ENCODE measurements at places on chromosomes 7 and 10.

GRCh38 chr10:104340111-104340526 is 1.9 kb upstream of the ITPRIP start:
- no peak for DNase-seq

GRCh38 chr7:28130277-28130676 is 50.3 kb downstream of the JAZF1 start:
- DNase-seq, result no peak

DNA sequence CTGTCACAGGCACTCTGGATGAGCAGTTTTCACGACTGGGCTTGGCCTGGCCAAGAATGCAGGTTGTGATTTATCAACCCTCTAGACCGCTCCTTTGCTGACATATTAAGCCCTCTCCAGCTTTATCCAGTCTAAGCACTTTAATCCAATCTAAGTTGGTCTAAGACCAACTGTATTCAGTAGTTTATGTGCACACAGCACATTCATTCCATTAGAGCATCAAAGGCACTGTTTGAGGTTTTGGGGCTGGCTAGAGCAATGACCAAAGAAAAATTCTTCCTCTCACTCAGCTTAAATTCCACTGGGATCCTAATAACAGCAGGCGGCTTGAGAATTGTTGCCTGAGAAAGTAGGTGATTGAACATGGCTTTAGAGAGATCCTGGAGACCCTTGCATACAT is 176.0 kb upstream of the INSYN2A start:
- no peak for DNase-seq

DNA sequence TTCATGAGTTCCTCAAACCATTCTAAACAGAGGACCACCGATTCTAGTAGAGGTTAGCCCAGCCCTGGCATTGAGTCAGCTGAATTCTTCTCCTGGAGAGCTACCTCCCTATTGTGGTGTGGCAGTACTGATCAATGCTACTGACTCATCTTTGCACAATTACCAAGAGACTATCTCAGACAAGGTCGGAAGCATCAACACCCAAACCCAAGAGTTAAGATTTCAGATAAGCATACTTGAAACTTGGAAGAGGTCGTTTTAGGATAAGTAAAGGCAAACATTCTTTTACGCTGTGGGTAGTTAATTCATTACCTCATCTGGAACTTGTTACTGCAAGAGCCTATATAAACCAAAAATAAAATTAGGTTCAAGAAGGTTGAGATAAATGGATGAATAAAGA is 154.6 kb upstream of the NRBF2 start:
- DNase-seq, result no peak

DNA sequence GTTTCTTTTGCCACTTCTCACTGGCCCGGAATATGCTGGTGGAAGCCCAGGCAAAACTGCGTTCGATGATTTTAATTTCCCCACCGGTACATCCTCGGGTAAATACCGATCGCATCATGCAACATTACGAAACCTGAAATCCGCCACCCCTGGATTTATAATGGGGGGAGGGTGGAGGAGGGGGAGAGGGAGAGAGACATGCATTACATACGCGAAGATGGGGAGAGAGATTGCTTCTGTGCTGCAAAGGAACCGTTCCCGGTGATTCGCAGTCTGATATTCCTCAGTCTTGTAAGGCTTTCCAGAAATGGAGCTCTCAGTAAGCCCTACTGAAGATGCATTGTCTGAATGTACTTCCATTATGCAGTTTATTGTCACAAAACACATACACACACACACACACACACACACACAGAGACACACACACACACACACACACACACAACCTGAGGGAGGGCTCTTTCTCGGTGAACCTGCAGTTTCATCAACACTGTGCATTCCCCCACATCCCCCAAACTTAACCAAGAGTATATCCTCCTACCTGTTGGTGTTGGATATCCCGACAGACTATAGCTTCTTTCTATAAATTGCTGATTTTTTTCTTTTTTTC is 741 bp downstream of the GPR85 start:
- DNase-seq, result no peak

GRCh38 chr7:130890176-130891020 is 156.4 kb upstream of the KLF14 start:
- DNase-seq, result no peak

DNA sequence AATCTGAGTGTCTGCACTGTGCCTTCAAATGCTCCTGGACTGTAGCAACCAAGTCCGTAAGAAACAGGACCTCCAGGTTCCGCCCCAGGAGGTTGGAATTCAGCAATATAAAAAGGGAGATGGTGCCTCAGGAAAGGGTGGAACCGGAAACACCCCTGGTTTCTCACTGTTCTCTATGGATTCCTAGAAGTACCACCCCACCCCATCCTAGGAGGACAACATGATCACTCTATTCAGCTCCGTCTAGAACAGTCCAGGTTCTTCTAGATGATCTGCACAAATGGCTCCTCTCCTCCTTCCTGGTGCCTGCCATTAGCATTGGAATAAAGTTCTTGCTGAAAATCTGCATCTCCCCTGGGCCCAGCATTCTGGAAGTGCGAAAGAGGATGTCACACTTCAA is 7.6 kb upstream of the ZNF12 start:
- no peak for DNase-seq

GRCh38 chr7:34982371-34983019 is 54.8 kb downstream of the DPY19L1 start:
- no peak for DNase-seq

- DNase-seq, result no peak
These were observed 870 bp downstream of the FZD1 start for GRCh38 chr7:91264924-91265681.

DNA sequence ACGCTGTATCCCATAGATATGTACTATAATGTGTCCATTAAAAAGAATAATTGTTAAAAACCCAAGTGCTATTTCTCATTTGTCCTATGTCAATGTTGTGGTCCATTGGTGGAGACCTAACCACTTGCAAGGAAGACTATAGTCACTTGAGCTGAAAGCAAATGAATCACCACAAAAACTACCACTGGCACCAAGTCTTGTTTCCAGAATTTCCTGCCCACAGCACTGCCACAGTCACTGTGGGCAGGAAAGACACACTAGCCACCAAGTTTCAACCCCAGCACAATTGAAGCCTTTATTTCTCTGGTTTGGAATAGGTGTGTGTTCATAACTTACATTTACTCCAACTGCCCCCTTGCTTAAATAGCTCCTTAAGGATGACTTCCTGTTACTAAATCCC is 12.4 kb downstream of the DIP2C start:
- DNase-seq, result no peak

- DNase-seq, result no peak
These were observed 47.7 kb upstream of the MGAM2 start for GRCh38 chr7:142063551-142064442.

DNA sequence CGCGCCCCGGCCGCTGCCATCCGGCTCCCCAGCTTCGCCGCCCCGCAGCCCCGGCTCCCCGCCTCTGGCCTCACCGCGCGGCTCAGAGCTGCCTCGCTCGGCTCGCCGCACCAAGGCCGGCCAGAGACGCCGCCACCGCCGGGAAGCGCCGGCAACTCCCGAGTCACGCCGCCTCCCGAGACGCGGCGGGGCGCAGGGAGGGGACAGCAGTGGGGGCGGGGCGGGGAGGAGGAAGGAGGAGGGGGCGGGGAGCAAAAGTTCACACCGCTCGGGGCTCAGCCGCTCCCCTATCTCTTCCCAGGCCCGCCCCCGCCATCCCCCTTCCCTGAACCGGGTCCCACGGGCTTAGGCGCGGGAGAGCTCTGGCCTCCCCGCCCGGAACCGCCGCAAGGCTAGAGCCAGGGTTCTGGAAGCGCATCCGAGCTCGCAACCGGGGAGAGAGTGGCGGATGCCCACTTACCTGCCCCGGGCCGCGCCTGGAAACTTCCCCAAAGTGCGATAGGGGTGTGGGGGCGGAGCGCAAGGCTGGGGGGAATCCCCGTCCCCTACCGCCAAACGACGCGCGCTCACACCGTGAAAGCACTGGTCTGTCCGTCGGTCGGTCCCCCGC is 1.0 kb downstream of the CHST15 start:
- DNase-seq, result peak; percentile 57

- DNase-seq, result no peak
These were observed 104.6 kb downstream of the PPP1R9A start for GRCh38 chr7:95011995-95012394.

GRCh38 chr10:123464430-123465323 is 201.5 kb upstream of the GPR26 start:
- no peak for DNase-seq

- DNase-seq, result no peak
These were observed 40.0 kb downstream of the VOPP1 start for GRCh38 chr7:55532150-55532917.

GRCh38 chr7:90222811-90223725 is 11.5 kb downstream of the STEAP2 start:
- DNase-seq, result no peak

All from neuronal stem cell (in vitro differentiated cells).